ENCODE measurements at places on chromosomes 5 and 9.

DNA sequence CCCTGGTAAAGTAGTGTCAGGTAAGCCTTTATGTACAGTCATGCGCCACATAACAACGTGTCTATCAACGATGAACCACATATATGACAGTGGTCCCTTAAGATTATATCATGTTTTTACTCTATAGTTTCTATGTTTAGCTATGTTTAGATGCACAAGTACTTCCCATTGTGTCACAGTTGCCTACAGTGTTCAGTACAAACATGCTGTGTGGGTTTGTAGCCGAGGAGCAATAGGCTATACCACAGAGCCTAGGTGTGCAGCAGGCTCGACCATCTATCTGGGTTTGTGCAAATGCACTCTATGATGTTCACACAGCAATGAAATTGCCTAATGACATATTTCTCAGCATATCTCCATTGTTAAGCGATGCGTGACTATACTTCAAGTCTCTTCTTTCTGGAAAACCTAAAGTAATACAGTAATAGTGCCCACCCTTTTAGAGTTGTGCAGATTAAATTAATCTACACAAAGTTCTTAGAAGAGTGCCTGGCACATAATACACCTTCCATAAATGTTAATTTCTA, 295.9 kb downstream of the ARHGAP26 start:
- DNase-seq, result no peak

DNA sequence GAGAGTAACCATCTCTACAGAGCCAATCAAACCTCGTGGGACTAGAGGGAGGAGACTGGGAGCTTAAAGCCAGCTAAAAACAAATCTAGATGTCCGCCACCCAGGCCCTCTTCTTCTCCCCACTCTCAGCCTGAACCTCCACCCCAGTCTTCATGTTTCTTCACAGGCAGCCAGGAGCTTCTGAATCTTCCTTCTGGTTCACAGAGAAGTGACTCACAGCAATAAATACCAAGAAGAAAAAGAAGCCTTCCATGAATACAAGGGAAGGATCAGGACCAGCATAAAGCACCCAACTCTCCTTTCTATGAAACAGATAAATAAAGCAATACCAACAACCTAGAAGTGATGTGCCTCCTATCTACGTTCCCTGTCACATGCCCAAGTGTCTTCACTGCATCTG, 103.3 kb upstream of the SLIT3 start:
- no peak for DNase-seq

DNA sequence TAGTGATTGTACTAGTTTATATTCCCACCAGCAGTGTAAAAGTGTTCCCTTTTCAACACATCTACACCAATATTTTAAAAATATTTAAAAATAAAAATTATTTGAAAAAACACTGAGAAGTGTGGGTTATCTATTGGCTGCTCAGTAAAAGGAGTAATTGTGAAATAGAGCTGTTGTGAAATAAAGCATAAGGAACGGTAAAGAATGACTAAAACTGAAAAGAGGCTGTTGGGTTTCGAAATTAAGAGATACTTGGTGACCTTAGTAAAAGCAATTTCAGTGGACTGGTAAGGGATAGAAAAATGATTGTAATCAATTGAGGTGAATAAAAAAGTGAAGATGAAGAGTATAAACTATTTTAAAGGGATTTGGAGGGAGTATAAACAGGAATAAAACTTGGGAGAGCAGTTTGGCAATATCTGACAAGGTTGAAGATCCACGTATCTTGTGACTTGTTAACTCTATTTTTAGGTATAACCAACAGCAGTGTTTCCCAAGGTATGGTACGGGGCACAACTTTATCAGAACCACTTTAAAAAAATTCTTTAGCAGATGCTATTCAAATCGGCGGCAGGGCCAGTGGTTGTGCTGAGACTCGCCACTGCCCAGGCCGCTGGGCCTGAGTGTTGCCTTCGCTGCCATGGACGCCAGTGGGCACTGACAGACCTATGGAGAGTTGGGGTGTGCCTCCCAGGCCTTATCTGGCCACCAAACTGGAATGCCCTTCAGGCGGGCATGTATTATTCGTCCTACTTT, 63.3 kb downstream of the TMEM38B start:
- no peak for DNase-seq

DNA sequence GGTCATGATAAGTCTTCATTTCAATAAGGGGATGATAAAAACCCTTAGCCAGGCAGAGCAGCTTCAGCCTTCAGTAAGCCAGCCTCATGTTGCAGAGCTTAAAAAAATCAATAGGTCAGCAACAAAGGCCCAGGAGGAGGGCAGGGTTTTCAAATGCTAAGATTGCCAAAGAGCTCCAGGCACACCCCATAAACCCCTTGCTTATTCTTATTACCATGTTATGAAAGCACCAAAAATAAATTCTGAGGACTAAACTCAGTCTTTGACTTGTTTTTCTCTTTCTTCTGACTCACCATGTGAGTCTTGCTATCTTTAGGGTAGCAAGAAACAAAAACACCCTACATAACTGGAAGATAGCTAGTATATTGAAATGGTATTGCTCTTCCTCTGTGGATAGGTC, 317.1 kb downstream of the KCTD16 start:
- DNase-seq, result no peak

DNA sequence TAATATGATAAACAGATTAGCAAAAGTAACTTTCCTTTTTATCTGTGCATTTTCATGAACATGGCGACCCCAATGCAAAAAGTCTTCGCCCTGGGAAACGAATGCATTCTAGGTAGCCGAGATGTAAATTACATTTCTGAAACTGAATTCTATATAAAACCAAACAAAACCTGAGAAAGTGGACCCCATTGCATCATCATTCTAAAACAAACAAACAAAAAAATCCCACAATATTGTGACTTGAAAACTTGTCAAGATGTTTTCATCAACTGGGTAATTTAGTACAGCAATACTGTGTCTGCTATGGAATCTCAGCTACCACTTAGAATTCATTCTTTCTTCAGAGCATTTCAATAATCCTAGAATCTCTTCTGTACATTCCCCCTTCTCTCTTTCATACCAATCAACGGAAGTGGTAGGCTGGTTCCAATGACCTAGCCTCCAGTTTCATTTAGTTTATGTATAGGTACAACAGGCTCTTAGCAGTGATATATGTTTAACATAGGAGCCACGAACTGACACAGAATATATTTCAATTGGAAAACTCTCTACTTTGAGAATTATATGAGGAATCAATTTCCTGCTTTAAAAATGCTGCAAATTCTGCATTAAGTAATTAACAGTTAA, 85.6 kb downstream of the FBXW11 start:
- no peak for DNase-seq

- no peak for DNase-seq
Observed at GRCh38 chr5:138603249-138603920, 28.2 kb upstream of the HSPA9 start.
